ENCODE measurements at places on chromosomes 4 and X. TPM values are rescaled to one million over a fixed set of nuclear protein-coding genes. Genes with fewer than 3 reads are reported as not detected.
A peak's percentile ranks its signal among the peaks of the same experiment; 100 is the strongest.

NAA10 gene
- total RNA-seq = 51.8 TPM

PDZD4 gene
- total RNA-seq = 0.30 TPM

CSAG2 gene
- total RNA-seq = not detected

MTNR1A gene
- not detected for total RNA-seq

RASGEF1B gene
- 55.9 TPM for total RNA-seq

OPN1LW gene
- total RNA-seq = not detected

GRCh38 chrX:3938587-3938986 is 225.1 kb upstream of the PRKX start:
- DNase-seq = no peak

- no peak for DNase-seq
Observed at GRCh38 chrX:131792789-131793462, 230.2 kb upstream of the STK26 start.

DNA sequence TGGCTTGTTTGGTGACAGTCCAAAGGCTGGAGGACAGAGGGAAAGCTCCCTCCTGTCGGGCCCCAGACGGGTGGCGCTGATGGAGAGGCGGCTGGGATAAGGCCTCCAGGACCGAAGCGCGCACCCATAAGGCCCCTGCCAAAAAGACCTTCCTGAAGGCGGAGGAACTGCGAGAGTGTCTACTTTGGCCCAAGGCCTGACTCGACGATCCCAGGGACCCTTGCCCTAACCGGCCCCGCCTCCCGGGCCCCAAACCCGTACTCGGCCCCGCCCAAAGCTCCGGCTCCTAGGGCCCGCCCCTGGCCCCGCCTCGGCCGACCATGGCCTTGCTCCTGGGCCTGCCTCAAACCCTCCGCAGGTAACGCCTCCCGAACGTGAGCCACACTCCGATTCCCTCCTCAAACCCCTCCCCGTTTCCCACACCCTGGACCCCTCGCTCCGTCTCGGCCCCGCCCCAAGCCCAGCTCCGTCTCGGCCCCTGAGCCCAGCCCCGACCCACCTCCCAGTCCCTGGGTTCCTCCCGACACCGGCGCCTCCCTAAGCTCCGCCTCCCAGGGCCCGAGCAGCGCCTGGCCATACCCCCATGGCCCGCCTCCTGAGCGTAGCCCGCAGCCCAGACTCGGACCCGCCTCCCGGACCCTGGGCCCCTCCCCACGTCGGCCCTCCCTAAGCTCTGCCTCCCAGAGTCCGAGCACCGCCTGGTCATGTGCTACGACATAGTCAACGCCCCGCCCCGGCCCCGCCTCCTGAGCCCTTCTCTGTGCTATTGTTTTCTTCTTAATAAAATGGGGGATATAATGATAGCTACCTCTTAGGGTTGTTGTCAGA is 90.0 kb upstream of the DRD5 start:
- peak; percentile 80 for DNase-seq

- no peak for DNase-seq
Observed at GRCh38 chr4:17726911-17727310, 54.5 kb downstream of the FAM184B start.

Data from renal cortical epithelial cell (primary cell).